Stimulated activated CD8-positive, alpha-beta memory T cell treated with anti-CD3 and anti-CD28 coated beads, Interleukin-4, amount 100 ng/mL, for 4 hours (primary cell): ENCODE measurements at places on chromosomes 4 and X.

GRCh38 chr4:37381040-37381668, 136.6 kb downstream of the NWD2 start:
- no peak for DNase-seq

- DNase-seq = no peak
Measured at GRCh38 chrX:13376857-13377549, 57.1 kb upstream of the ATXN3L start.

GRCh38 chrX:12548746-12549145, 242.5 kb upstream of the PRPS2 start:
- no peak for DNase-seq

DNA sequence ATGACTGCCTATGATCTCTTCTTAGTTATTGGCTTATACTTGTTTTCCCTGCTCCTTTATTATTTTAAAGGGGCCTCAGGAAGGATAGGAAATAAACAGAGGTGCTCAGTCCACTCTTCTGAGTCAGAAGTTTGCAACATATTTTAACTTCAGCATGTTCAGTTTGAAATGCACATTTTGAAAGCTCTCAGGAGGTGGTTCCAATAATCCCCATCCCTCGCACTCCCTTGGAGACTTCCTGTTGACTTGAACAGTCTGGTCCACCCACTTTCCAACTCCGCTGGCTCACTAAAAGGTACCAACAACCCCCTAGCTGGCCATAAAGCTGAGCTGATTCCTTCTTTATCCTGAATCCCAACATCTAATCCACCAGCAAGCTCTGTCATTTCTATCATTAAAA, 78.3 kb upstream of the DUSP21 start:
- no peak for DNase-seq

DNA sequence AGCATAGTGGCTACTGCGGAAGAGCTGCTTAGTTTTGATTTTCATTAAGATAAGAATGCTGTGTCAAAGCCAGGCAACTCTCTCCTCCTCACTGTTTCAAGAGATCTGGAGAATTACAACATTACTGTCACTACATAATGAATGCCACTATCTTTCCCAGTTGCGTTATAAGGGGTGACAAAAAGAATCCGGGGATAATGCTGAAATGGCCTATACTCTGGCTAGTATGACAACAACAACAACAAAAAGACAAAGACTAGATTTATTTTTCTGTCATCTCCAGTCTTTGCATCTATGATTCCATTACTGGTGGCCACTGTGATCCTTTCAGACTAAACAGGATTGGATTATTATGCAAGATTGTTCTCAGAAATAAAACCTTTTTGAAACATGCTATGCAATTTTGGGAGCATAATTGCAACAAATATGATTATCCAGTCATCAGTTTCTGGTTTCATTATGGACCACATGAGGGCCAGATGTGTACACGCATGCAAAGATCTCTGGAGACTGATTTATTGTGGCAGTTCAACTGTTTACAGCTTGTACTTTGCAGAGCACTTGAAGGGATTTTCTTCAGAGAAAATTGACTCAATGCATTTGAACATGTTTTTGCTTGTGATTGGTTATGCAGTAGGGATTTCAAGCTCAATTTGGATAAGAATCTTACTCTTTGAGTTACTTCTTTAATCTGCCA, 31.1 kb upstream of the SPANXB1 start:
- no peak for DNase-seq

- no peak for DNase-seq
Measured at GRCh38 chr4:108570993-108571569, 49.3 kb upstream of the RPL34 start.

GRCh38 chrX:63434665-63435064, 83.5 kb upstream of the SPIN4 start:
- no peak for DNase-seq

- peak; percentile 1 for DNase-seq
Measured at GRCh38 chrX:106481341-106481740, 130.4 kb upstream of the RADX start.

- DNase-seq = no peak
Measured at GRCh38 chr4:177596035-177596434, 153.8 kb upstream of the AGA start.

DNA sequence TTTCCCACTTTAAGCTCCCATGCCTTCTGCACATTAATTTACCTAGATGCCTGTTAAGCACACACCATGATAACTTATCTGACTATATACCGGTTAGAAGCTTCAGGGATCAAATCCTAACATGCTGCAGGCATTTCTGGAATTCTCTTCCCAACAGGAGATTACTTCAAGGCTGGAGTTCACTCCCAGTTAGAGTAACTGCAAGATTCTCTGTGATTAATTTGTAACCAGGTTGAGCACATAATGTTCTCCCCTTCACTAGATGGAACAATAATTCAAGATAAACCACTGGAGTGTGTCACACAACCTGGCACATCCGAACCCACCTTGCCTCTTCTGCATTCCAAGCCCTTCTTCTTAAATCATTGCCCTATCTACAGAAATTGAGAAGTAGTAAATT, 11.8 kb upstream of the UGT2A3 start:
- no peak for DNase-seq

DNA sequence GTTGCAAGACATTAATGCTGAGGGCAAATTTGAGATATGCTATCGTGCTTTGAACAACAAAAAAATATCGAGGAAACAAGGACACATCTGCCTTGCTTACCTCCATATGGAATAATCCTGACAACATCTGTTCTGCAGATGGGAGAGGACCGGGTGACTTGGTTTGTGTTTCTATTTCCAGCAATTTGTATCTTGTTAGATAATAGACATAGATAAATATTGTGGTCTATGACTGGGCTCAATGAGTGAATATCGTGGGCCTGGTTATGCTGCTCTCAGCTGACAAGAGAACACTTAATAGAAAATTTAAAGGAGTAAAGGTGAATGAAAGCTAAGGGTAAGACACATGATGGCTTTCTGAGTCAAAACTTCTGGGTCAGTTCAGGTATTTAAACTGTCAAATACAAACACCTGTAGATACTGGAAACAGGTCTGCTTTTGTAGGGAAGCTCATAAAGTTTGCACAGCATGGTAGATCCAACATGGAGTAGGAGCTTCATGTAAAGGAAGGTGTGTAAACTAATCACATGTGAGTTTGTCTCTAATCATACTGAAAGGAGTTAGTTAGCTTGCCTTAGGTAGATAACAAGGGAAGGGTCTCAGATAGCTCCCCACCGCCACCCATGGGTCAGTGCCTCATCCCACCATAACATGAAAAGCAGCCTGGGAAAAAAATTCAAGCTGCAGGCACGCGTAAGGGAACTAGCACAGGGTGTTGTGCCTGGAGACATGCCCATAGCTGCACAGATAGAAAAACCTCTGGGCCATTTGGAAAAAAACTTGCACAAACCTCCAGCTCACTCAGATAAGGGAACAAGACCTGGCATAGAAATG, 904.1 kb upstream of the EPHA5 start:
- no peak for DNase-seq

- no peak for DNase-seq
Measured at GRCh38 chrX:63013549-63013948, 337.6 kb downstream of the SPIN4 start.
